ENCODE measurements at places on chromosomes 3 and 15.

GRCh38 chr15:90201130-90201943 lies at the start of gene SEMA4B:
TSS of gene SEMA4B (plus strand) at chr15:90201330. CDS start at chr15:90201579, 249 bp downstream.
- peak; percentile 67 for DNase-seq

DNA sequence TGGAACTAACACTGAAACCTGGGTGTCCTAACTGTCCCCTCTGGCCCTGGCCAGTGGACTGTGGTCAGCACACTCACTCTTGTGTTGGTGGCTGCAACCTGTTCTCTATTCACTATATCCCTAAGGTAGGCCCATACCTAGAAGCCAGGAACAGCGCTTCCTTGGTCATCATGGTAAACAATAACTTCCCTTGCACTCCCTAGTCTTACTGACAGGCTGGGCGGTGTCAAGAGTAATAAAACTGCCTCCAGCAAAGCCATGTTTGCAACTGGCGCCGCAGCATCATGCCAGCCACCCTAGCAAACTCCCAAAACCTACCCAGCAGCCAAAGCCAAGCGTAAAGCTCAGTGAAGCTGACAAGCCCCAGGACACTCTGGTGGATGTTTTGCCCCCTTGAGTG lies 63.1 kb upstream of the TSEN2 start:
- no peak for DNase-seq

- peak; percentile 69 for DNase-seq
Measured at GRCh38 chr3:115279939-115280338, 132.9 kb upstream of the ZBTB20 start.

DNA sequence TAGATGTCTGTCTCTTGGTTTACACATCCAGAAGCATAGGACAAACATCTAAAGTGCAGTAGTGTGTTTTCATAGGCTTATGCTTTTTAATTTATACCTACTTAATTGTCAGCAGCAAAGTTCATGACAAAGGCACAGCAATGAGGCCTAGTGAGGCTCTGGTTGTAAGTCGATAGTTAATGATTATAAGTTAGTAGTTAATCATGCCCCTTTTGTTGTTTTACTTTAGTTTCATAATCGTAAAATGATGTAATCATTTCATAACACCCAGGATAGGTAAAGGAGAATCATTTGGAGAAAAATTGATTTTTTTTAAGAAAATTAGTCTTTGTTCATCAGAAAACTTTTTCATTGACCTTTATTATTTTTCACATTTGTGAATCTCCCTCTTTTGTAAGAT lies 351.9 kb downstream of the LSAMP start:
- DNase-seq = no peak

GRCh38 chr3:43153216-43154083 lies 47.6 kb upstream of the POMGNT2 start:
- peak; percentile 73 for DNase-seq

DNA sequence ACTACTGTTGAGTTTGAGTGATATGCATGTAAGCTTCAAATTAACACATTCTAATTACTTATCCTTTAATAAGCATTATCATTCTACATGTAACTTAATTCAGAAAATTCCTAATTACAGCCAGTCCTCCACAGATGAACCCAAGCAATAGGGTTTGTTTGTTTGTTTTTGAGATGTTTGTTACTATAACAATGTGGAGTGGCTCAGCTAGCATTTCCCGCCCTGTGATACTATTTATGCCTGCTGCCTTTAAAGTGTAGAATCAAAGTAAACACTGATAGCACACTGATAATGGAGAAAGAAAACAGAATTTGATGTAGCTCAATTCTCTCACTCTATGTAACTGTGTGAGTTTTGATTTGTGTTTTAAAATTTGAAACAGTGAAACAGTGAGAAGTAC lies 105.1 kb upstream of the IGF1R start:
- no peak for DNase-seq

DNA sequence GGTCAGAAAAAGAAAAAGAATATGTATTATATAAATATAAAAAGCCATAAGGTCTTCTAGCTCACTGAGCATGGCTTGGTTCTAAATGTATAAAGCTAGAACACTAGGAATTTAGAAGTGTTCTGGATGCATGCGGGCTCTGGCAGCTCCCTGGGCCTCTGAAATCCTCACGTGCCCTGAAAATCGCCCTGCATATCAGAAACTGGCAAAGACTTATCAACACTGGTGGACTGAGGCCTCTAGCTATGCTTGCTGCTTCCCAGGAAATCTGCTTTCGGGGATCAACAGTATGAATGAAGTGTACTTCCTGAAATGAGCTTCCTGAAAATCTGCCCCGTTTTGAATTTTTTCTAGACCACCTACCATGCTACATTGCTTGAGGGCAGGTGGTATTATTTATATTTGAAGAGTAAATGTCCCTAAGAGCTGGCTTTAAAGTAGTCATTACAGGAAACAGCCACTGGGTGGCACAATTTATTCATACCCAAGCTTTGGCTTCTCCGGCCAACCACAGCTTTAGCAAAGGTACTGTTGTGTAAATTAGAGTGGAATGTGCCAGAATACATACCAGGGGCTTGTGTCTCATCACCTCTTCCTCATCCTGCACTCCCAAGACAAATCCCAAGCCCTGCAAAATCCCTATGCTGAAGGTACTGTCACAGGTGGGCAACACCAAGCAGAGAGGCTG lies 17.7 kb downstream of the CRTAP start:
- peak; percentile 76 for DNase-seq

GRCh38 chr3:193780810-193781478 lies 187.9 kb downstream of the OPA1 start:
- DNase-seq = peak; percentile 80

DNA sequence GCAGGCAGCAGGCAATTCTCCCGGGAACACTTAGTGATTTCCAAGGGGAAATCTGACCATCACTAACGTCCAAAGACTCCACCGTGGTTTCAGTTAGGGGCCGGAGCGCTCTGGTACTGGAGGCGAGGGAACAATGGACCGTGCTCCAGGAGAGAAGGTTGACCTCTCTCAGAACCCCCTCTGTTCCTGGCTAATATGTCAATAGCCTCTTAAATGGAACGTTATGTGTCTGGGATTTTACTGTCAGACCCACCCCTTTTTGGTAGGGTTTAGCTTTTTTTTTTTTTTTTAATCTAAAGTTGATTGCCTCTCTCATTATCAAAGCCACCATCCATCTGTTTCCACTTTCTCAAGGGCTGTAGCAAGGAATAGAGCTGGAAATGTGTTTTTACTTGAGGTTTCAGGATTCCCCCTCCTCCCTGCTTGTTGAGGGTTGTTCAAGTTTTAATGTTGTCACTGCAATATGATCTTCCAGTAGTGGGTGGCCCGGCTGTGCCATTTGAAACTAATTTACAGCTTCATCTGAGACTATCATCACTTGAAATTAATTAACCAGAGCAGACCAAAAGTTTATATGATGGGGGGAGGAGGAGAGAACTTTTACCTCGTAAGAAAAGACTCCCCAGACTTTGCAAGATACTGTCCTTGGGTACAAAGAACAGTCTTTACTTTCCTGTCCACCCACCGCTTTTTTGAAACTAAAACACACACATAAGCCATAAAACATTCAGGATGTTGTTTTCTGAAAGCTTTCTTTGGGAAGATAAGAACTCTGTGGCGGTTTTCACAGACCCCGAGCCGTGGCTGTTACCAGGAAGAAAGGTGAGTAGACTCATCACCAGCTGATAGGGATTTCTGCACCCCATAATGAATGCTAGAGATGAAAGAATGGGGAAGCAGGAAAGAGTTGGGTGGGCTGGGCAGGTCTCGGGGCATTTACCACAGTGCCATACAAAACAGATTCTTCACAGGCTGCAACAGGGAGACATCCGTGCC lies 187.8 kb downstream of the UACA start:
- DNase-seq = peak; percentile 29

DNA sequence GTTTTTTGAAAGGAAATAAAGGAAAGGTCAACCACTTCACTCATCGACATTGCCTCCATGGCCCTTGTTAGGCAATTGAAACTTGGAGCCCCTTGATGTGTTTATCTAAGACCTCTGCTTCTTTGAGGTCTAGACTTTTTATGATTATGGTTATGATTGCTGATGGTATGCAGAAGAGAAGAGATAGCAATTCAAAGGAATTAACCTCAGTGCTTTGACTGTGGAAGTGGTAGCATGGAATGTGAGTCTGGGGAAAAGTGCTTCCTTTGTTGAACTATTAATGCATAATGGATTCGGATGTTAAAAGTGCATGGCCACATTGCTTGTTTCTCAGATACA lies 46.1 kb downstream of the FNDC3B start:
- peak; percentile 24 for DNase-seq

- DNase-seq = no peak
Measured at GRCh38 chr3:191111722-191112121, 87.3 kb upstream of the OSTN start.

- no peak for DNase-seq
Measured at GRCh38 chr3:62712746-62713145, 162.5 kb downstream of the CADPS start.

GRCh38 chr15:94080416-94080815 lies 150.9 kb upstream of the MCTP2 start:
- peak; percentile 44 for DNase-seq

DNA sequence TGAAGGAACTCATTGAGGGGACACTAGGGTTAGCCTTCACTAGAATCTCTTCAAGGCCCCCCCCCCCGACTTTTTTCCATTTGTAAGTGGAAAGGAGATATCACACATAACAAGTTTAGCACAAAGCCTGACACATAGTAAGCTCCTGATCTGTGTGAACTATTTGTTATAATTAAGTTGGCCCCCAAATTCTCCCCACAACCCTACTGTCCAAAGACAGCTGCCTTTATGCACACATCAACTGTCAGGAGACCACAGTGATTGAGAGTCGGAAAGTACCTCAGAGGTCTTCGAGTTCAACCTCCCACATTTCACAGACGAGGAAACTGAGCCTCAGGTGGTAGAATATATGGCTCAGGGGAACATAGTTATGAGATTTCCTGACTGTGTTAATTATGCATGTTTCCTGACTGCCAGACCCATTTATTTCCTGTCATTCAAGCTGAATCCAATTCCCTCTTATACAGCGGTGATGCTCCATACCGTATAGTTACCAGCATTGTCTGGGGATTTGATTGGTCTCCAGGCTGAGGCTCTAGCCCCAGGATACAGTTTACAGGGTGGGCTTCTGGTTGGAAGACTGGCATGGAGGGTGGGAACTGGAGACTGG lies 227.4 kb upstream of the CMC1 start:
- DNase-seq = no peak

- no peak for DNase-seq
Measured at GRCh38 chr3:48894516-48894915, 4.2 kb downstream of the SLC25A20 start.

GRCh38 chr15:92333709-92334108 lies 60.0 kb upstream of the ST8SIA2 start:
- no peak for DNase-seq

- peak; percentile 70 for DNase-seq
Measured at GRCh38 chr3:187743195-187744141, 1.8 kb downstream of the BCL6 start.

DNA sequence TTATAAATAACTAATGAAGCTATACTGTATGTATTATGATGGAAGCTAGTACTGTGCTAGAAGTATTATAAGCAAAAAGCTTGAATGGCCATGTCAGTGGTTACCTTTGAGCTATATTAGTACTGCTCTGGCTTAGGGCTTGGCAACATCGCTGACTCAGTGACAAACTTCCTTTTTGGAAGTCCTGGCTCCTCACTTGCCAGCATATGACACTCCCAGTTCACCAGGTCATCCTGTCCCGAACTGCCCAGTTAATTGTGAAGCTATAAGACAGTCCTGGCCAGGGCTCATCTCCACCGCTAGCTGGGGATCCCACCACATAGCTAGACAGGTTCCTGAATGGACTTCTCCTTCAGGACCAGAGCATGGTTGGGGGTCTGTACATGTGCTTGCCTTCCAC lies 31.9 kb downstream of the RAB8B start:
- peak; percentile 50 for DNase-seq

DNA sequence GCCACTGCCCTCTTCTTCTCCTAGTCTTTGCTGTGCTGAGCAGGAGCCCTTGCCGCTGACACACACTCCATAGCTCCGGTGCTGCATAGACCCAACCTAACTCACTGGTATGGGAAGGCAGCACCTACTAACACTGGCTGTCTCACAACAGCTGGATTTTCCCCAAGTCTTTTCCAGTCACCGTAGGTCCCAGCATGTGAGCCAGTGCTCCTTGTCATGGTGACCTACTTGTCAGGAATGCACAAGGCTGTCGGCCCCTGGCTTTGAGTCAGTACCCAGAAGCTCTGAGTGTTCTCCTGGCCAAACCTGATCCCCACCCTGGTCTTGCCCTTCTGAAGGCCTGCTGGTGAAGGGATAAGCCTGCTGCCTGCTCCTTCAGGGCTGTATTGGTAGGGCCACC lies 25.7 kb downstream of the AMOTL2 start:
- DNase-seq = peak; percentile 92

GRCh38 chr3:160260587-160261270 lies 35.5 kb downstream of the C3orf80 start:
- DNase-seq = no peak

DNA sequence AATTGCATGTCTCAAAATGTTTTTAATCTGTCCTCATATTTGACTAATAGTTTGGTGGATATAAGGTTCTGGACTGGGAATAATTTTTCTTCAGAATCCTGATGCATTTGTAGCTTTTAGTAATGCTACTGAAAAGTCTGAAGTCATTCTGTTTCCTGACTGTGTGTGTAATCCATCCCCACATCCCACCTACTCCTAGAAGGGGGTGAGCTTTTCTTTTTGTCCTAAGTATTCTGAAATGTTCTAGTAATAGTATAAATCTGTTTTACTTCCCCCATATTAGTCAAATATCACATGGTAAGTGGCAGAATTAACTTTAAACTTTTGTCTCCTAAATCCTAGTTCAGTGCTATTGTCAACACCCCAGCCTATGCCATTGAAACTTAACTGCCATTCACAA lies 162.8 kb downstream of the GREM1 start:
- no peak for DNase-seq

- DNase-seq = no peak
Measured at GRCh38 chr15:78102741-78103140, 10.4 kb downstream of the SH2D7 start.

DNA sequence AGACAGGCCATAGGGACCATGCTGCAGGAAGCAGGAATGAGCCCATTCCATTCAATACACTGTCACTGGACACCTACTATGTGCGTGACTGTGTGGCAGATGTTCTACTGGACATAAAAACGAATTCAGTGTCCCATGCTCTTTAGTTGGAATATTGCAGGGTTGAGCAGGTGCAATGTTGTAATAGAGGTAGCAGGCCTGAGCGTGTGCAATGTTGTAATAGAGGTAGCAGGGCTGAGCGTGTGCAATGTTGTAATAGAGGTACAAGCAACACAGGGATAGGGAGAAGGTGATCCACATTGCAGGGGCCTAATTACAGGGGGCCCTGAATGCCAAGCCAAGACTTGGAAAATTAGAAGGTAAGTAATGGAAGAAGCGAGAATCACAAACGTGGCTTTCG lies 261.4 kb upstream of the HES1 start:
- no peak for DNase-seq

- DNase-seq = no peak
Measured at GRCh38 chr3:103025880-103026279, 591.1 kb downstream of the ZPLD1 start.
